Stimulated activated CD8-positive, alpha-beta memory T cell treated with anti-CD3 and anti-CD28 coated beads, Interleukin-7, amount 100 ng/mL, for 1 hour (primary cell): ENCODE measurements at places on chromosomes 1 and 21.

- DNase-seq: no peak
Measured at GRCh38 chr1:54781023-54781723, 16.9 kb upstream of the PARS2 start.

GRCh38 chr1:110634455-110635311, 28.5 kb upstream of the KCNA2 start:
- DNase-seq: no peak

- DNase-seq: peak; percentile 7
Measured at GRCh38 chr1:204746838-204747442, 61.4 kb upstream of the LRRN2 start.

- DNase-seq: no peak
Measured at GRCh38 chr1:38778521-38778920, 81.1 kb downstream of the RRAGC start.

DNA sequence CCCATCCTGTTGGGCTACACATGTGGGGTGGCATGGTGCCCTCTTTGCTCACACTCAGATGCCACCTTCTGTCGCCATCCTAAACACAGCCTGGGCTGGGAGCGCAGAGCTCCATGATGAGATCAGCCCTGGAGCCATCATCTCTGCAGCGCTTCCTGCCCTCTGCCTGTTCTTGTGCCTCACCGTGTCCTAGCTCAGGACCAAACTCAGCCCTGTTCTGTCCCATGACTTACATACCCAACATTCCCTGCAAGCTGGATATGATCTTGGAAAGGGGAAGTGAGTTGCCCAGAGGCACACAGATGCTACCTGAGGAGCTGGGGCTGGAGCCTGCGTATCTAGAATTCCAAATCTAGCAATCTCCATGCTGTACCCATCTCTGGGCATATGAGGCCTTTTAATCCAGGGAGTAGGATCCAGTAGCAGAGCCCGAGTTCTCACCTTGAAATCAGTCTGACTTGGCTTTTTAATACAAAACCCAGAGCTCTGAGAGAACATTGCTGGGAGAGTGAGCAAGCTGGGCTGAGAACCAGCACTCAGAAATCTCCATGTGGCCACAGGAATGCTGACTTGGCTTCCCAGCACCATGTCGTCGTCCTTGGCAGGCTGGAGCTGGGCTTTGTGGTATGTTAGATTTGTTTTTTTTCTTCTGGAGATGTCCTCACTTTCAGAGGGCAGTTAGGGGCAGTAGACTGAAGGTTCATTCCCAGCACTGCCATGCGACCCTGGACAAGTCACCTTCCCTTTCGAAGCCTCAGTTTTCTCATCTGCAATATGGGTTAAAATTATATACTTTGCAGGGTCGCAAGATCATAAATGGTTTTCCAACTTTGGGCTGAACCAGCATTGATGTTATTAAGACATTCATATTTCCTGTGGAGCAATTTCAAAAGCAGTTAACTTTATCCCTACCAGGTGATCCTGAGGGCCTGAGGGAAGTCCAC, 2.6 kb downstream of the ALPL start:
- no peak for DNase-seq
